ENCODE measurements at places on chromosomes 5 and 9.

- DNase-seq = no peak
Observed at GRCh38 chr5:7269591-7270274, 126.2 kb upstream of the ADCY2 start.

GRCh38 chr5:378976-379742 is 57.6 kb downstream of the AHRR start:
- DNase-seq = no peak

GRCh38 chr9:14277244-14277643 is 36.7 kb downstream of the NFIB start:
- DNase-seq = no peak

GRCh38 chr5:1966461-1966860 is 83.7 kb upstream of the IRX4 start:
- DNase-seq = no peak

- DNase-seq = no peak
Observed at GRCh38 chr9:23769307-23769935, 56.6 kb downstream of the ELAVL2 start.

DNA sequence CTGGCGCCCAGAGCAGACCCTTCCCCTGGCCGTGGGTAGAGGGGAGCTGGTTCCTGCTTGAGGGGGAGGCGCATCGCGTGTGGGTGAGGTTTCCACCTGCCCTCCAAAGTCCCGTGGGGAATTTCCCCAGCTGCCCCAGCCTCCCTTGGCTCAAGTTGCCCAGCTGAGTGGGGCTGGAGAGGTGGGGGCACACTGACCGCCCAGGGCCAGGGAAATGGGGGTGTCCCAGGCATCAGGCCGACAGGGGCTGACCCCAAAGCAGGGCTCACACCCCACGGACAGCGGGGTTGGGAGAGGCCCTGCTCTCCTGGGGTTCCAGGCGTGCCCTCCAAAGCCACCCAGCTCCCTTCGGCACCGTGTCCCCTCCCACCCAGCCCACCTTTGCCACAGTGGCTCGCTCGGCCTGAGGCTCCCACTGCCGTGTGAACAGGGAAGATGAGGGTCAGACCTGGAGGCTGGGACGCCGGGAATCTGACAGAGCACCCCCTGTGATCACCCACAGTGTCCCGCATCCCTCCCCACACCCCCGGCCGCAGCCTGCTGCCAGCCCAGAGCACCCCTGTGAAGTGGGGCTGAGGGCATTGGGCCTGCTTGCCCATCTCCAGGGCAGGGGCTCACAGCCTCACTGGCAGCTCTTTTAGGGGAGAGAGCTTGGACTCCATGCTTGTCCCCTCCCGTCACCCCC is 933 bp upstream of the EGFL7 start:
- no peak for DNase-seq

GRCh38 chr5:145540375-145540774 is 294.8 kb downstream of the PRELID2 start:
- DNase-seq = no peak

DNA sequence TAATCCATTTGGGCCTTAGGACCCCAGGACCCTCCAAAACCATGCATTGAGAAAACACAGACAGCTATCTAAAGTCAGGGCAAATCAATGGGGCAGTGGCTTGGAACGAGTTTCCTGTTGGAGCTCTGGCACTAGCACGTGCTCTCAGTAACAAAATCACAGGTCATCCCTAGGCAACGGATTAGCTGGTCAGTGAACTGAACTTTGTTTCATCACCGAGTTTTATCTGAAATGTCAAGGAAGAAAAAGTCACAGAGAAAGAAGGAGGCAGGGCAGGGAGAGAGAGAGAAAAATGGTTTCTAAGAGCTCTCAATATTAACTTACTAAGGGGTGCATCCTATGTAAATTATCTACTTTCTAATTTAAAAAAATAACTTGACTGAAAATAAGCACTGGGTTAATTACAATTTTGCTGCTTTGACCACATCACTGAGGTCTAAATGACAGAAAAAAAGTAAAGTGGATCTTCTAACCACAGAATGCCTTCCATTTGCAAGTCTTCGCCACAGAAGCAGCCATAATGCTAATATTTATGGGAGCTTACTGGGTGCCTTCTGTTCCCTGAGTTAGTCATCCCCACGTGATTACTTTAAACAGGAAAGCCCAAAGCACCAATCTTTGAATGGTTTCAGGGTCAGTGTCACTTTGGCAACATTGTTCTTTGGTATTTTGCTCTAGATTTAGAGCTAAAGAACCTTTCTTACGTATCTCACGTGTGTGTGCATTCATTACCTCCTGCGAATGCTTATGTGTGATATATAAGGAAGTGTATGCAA is 503.9 kb downstream of the RASEF start:
- peak; percentile 9 for DNase-seq

DNA sequence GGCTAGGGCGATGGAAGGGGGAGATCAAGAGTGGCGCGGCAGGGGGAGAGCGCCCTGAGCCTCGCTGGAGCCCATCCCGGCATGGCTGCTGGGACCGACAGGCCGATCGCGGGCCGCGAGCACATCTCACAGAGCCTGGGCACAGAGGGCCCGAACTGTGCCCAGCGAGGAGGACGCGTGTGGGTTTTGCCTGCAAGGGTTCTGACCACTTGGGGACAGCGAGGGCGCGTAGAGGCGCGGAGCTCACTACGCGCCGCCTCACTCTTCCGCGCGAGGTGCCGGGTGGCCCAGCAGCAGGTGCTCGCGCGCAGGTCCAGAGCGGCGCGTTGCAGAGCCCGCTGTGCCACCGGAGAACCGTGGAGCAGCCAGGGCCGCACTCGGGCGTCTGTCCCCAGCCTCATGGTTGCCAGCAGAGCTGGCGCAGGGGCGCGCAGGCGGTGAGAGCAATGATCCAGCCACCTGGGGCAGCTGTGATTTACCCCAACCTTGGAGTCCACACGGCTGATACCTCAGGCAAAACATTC is 16.3 kb upstream of the PITX1 start:
- DNase-seq = no peak

- peak; percentile 18 for DNase-seq
Observed at GRCh38 chr5:36751886-36752285, 124.7 kb upstream of the NIPBL start.

- DNase-seq = peak; percentile 93
Observed at GRCh38 chr9:105405514-105406131, 42.2 kb upstream of the FSD1L start.

GRCh38 chr9:77614645-77615044 is 33.5 kb downstream of the GNA14 start:
- DNase-seq = no peak

DNA sequence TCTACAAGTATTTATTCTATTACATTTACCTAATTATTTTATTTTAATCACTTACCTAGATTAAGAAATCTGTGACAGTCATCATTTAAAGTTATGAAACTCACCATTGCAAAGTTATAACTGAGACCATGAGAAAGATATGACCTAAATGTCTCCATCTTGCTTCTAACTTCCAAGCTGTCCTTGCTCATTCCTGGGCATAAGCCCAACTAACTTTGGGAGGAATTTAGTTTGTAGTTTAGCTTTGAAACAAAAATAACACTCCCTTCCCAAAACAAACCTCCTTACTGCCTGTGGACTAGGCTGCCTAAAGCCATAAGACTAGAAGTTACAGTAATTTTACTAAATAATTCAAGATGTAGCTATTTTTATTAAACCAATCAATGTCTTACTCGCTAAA is 195.6 kb upstream of the RAI14 start:
- DNase-seq = no peak
